ENCODE measurements at places on chromosomes 4 and X. TPM values are rescaled to one million over a fixed set of nuclear protein-coding genes. Genes with fewer than 3 reads are reported as not detected.

- H3K27me3 ChIP-seq: peaks cover 15% of the 10 kb centered on the region
- no peak overlapping the region for H3K27ac ChIP-seq
- H3K4me1 ChIP-seq: no peaks in the 10 kb centered on the region
Measured at GRCh38 chr4:972651-973424, 531 bp downstream of the DGKQ start.

DNA sequence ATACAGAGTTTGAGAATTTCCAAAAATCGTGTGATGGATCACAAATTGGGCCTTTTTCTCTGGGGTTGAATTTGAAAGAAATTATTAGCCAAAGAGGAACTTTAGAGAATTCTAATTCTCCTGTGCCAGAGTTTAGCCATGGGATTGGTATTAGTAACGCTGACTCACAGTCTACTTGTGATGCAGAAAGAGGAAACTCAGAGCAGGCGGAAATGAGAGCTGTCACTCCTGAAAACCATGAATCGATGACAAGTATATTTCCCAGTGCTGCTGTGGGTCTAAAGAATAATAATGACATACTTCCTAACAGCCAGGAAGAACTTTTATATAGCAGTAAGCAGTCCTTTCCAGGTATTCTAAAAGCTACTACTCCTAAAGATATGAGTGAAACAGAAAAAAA lies 64.9 kb downstream of the N4BP2 start:
- H3K27ac ChIP-seq: 0 out of 2 replicates have a peak overlapping the region, but pooled peaks have one; percentile 14
- no peak for DNase-seq
- H3K27me3 ChIP-seq: no peaks in the 10 kb centered on the region
- H3K36me3 ChIP-seq: 0 out of 2 replicates have a peak, but pooled peaks cover 4% of the 10 kb centered on the region

GRCh38 chr4:140088323-140088967 lies 65.5 kb downstream of the MAML3 start:
- H3K4me1 ChIP-seq: peaks cover 36% of the 10 kb centered on the region
- no peaks in the 10 kb centered on the region for H3K36me3 ChIP-seq
- no peaks in the 10 kb centered on the region for H3K27me3 ChIP-seq
- no peak overlapping the region for H3K4me3 ChIP-seq
- DNase-seq: no peak

The PCDH11X gene
- total RNA-seq: 22.6 TPM

Data from GM23338 (cell line).